Vagina (tissue), 2 donors: ENCODE measurements at places on chromosomes 13 and 19.

DNA sequence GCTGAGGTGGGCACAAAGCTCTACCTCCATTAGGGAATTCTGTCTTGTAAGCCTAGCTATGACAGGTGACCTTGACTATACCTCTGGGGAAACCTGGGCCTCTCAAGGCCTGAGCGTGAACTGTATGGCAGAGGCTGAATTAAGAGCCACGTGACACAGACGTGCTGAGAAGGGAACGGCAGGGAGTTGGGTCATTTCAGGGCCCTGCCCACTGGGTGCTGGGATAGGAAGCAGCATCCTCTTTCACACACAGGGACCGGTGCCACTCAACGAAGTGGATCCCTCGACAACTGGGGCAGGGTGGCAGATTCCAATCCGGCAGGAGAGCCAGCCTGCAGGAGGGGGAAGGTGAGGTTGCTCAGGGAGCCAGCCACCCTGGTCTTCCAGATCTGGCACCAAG lies 9.2 kb downstream of the ASF1B start:
- no peak for DNase-seq

GRCh38 chr19:40718774-40719391 lies 2.0 kb downstream of the ITPKC start:
- DNase-seq, result no peak

DNA sequence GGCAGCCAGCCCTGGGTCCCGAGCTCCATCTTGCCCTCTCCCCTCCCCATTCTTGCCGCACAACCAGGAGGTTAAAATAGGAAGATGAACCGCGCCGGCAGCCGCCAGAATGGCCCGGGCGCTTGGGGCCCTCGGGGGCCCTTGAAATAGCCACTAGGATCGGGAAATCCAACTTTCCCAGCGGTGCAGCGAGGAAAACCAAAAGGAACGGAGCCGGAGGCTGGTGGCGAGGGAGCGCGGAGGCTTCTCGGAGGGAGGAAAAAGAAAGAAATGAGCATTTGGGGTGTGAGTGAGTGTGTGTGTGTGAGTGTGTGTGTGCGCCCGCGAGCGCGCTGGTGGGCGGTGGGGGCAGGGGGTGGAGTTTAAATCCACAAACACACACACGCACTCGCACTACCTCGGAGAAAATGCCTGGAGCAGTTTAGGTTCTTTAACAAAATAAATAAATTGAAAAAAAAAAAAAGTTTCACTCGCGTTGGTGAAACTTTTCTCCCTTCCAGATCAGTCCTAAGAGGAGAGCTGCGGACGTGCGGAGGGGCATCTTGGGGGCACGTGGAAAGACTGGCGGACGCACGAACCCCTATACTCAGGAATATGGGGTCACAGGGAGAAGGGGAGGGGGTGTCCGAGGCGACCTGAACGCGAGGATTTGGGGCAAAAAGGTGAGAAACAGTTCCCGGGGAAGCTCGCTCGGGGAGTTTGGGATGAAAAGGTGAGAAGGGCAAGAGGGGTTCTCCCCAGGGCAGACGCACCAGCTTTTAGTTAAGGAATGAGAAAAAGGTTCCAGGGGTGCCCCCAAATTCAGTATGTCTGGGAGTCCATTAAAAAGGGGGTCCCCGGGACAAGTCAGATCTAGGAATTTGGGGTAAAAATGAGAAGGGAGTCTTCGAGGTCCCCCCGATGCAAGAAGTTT lies 1.3 kb downstream of the RFX2 start:
- no peak for DNase-seq

DNA sequence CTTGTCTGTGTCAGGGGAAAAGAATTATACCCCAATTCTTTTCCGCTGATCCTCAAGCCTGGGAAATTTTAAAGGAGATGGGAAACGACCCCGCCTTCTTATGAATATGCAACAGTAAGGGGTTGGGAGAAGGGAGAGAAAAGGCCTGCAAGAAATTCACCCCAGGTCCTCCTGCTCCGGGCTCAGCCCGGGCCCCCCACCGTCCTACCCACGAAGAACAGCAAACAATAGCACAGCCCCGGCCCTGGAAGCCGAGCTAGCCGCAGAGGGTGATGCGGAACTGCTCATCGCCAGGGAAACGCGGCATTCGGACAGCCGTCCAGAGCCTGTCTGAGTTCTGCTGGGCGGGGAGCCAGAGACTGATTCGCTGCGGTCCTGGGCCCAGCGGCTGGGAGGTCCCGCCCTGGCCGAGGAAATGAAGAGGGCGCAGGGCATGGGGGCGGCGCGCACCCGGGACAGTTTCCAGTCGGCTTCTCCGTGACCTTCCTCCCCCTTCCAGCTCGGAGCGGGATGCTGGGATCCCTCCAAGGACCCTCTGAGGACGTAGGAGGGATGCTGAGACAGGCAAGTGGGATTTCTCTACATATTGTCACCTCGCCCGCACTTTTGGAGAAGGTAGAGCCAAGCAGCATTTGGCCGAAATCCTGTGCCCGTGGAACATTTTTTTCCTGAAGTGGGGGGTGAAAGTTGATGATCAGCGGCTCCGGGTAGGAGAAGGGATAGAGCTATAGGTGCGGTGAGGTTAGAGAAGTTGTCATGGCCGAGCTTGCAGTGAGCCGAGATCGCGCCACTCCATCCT lies 82.3 kb upstream of the C1QTNF9B start:
- DNase-seq, result no peak

GRCh38 chr13:105333416-105333815 lies 1202.0 kb downstream of the EFNB2 start:
- DNase-seq, result no peak
